CD4-positive, alpha-beta T cell treated with Interferon alpha-2 for 1 hour (primary cell): ENCODE measurements at places on chromosomes 5 and 9.
A peak's percentile ranks its signal among the peaks of the same experiment; 100 is the strongest.

GRCh38 chr9:89330513-89330912 lies 12.2 kb downstream of the SECISBP2 start:
- no peak for DNase-seq

GRCh38 chr5:55608595-55609349 lies 74.0 kb upstream of the PLPP1 start:
- no peak for DNase-seq

- DNase-seq: no peak
These were observed 6.2 kb upstream of the CD180 start for GRCh38 chr5:67202828-67203227.

DNA sequence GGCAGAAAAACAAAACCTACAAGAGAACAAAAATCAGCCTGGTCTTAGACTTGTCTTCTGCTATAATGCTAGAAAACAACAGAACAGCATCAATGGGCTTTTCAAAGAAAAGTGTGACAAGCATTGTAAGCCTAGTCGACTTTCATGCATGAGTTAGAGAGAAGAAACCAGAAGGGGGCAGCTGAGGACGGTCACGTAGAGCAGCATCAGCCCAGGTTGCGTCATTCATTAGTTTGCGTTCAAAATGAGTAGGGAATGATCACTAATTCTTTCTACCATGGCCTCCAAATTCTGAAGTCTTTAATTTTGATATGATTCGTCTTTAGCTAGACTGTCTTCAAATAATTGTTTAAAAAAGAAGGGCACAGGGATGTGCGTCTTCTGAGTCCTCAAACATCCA lies 4.7 kb upstream of the ISCA1 start:
- no peak for DNase-seq

DNA sequence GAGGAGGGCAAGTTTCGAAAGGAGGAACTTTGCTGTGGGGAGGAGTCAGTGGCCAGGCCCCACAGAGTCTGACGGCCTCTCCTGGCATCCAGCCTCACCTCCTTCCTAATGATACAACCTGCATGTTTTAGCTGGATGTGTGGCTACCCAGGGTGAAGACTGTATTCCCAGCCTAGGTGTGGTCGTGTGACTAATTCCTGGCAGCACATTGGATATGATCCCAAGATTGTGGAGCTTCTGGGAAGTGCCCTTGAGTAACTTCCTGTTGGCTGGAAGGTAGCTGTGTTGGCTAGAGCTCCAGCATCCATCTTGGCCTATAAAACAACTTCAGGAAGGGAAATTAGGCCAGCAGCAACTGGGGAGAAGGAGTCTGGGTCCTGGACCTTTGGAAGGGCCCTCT lies 19.0 kb upstream of the LPCAT1 start:
- DNase-seq: no peak

DNA sequence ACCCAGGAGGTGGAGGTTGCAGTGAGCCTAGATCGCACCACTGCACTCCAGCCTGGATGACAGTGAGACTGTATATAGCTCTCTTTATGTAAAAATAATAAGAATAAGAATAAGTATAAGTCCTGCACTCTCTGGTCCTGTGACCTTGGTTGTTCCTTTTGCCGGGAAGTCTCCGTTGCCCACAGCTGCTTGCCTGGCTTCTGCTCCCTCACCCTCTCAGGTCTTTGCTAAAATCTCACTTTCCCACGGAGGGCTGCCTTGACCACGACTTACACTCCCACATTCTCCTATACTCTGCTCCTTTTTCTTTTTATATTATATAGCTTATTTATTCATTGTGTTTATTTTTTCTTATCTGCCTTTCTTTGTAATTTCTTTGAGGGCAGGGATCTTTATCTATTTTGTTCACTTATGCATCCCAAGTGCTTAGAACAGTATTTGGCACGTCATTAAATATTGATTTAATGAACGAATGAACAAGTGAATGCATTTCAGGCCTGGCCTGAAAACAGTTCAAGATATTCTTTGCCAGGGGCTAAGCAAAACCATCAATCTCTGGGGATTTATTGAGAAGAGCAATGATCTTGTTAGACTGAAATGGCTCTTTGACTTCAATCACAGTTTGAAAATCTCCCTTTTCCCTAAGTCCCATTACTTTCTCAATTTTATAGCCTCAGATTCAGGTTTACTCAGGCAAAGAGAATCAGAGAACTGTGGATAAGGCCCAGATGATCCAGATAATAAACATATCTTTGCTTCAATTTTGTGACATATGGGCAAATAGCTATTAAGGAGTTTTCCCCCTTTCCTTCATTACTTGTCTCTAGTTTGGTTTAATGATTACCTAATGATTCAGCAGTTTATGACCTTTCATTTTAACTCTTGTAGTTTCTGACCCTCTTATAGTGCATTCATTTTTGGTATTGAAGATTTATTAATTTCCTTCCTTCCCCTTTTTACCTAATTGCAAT lies 60.8 kb upstream of the TMC1 start:
- DNase-seq: no peak

GRCh38 chr5:134527156-134527960 lies 1.9 kb downstream of the JADE2 start:
- peak; percentile 63 for DNase-seq

DNA sequence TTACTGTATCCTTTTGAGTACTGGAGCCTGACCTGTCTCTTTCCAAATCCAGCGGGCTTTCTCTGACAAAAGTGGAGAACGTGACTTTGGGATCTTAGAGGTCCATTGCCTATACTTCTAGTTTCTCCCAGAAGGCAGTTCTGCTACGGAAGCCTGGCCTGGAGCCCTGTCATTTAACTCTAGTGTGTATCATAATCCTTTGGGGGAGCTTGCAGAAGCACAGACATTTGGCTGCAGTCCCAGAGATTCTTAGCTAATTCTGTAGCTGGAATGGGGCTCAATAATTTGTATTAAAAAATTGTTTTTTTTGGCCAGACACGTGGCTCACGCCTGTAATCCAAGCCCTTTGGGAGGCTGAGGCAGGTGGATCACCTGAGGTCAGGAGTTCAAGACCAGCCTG lies 3.0 kb downstream of the HARS2 start:
- DNase-seq: no peak

GRCh38 chr5:141521244-141521781 lies 32.4 kb downstream of the PCDHGC5 start:
- DNase-seq: no peak

- DNase-seq: no peak
These were observed 194.0 kb downstream of the SEMA6A start for GRCh38 chr5:116380621-116381020.
